ENCODE measurements at places on chromosomes 5 and 9.
A peak's percentile ranks its signal among the peaks of the same experiment; 100 is the strongest.

GRCh38 chr9:81915801-81916505, 12.3 kb upstream of the SPATA31D4 start:
- DNase-seq: no peak

GRCh38 chr9:121365564-121365963, 4.5 kb downstream of the STOM start:
- DNase-seq: no peak

GRCh38 chr5:115666023-115666422, 40.2 kb upstream of the TMED7 start:
- DNase-seq: no peak

DNA sequence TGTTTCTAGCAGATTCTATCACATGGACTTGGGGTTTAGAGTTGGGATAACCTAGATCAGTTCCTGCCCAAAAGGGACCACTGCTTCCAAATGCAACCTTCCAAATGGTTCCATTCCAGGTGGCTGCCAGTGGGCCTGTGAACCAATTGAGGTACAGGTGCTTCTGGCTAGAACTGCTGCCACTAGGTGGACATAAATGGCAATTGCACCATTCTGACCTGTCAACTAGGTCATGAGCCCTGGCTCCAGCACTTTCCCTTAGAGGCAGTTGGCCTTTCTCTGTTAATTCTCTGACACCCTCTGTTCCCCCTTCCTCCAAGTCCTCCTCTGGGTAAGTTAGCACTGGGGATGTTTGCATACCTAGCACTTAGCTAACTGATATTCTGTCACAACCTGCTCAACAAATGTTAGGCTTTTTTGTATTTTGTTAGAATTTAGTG, 16.6 kb upstream of the HEMGN start:
- peak; percentile 74 for DNase-seq

DNA sequence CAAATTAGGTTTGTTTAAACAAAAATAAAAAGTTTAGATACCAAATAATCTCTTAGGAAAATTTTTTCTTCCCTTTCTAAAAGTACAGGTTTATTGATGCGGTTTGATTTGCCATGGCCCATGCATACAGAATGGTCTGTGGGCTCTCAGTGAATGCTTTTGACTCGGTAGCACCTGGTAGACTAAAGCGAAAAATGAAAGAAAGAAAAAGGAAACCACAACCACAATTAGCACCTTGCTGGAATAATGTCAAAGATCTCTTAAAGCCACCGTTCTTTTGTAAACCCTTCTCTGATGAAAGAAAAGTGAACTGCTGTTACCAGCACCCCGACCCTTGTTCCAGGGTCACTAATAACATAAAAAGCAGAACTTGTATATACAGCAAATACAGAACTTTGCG, 157.9 kb downstream of the NFIB start:
- DNase-seq: no peak

DNA sequence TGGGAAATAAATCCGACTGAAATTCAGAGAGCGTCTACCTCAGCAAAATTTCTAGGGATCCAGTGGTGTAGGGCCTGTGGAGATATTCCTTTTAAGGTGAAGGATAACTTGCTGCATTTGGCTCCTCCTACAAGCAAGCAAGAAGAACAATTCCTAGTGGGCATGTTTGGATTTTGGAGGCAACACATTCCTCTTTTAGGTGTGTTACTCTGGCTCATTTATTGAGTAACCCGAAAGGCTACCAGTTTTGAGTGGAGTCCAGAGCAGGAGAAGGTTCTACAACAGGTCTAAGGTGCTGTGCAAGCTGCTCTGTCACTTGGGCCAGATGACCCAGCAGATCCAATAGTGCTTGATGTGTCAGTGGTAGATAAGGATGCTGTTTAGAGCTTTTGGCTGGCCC, 862.4 kb upstream of the CDH9 start:
- DNase-seq: no peak

GRCh38 chr5:174300941-174301761, 255.6 kb downstream of the NSG2 start:
- DNase-seq: no peak

DNA sequence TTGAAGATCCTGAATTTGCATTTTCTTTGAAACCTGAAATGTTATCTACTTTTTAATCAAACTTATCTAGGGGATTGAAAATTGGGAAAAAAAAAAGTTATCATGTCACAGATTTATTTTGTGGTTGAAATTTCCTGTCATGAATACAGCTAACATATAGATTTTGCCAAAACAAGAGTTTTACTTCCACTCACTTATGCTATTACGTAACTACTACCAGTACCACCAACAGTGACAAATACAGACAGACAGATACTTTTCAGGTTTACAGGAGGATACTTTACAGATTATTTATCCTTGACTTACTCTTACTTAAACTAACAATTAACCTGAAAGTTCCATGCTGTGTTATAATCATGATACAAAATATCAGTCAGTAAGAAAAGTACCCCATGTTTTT, 6.8 kb upstream of the MRPS30 start:
- DNase-seq: no peak

DNA sequence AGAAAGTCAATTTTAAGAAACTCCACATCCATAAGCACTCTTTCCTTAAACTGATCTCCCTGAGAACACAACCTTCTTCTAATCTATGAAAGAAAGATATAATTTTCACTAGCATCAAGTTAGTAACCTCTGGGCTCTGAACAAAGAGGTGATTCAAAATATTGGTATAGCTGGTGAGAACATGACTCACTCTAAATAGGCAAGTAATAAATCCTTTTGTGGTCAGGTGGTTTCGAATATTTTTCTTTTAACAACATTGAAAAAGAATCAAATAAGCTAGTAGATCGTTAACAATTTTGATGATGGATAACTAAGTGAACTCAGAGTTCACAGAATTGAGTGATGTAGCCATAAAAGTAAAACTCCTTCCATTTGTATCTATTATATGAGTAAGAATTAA, 150.6 kb upstream of the IQGAP2 start:
- DNase-seq: no peak

- DNase-seq: no peak
Measured at GRCh38 chr9:38278931-38279679, 113.4 kb upstream of the ALDH1B1 start.

DNA sequence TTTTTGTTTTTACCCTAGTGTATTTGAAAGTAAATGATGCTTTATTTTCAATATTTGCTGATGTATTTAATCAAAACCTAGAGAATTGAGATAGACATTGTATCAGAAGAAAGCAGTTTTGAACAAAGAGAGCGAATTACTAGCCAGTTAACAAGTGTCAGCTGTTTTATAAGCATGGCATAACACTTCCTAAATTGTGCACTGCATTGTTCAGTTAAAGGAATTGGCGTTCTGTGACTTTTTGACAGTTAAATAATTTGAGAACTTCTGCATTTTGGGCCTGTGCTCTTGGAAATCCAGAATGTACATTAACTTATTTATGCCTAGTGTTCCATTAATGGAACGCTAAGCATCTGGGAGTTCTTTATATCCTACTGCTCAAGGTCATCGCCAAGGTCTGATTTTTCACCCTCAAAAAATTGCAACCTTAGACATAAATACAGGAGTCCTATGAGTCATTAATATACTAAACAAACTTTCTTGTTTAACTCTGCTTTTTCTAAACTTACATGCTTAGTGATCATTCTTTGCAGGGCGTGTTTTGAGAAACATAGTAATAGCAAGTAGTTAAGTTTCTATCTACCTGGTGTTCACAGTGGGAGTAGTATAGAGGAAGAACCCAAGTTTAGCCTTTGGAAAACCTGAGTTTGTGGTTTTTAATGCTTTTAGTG, 31.1 kb downstream of the RASA1 start:
- no peak for DNase-seq

DNA sequence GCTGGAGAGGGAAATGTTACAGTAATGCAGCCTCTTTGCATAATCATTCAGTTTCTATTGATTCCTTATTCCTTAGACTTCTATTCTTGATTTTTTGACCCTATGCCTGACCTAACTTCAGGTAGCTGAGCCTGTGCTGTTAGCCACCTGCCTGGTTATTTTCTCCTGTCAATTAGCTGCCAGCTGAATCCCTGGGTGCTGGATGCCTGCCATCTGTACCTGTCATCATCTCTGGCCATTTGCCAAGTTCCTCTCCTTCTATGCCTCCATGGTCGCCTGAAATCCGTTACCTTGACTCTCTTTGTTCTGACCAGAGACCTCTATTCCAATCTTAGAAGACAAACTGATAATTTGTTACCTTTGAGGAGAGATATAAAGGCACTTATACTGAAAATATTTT, 178.3 kb downstream of the CAVIN4 start:
- DNase-seq: no peak

- no peak for DNase-seq
Measured at GRCh38 chr5:110038297-110038997, 348.7 kb downstream of the MAN2A1 start.

GRCh38 chr5:156466871-156467270, 139.9 kb downstream of the SGCD start:
- no peak for DNase-seq

GRCh38 chr9:101167490-101168134, 139.1 kb downstream of the PLPPR1 start:
- DNase-seq: no peak

DNA sequence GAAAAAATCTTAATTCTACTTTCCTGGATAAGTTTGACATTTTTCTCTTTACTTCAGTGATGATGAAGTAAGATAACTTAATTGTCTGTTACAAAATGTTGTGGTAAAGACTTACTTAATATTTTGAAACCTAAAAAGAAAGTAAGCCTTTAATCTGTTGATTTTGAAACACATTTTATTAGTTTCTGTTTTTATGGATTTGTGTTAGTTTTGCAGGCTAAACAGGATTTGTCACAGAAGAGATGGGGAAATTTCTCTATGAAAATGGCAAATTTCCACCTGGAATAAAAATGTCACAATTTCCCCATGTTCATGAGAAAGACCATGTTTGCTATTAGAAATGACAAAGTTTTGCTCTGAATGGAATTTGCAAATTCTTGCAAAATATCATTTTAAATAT, 237.1 kb downstream of the RFX3 start:
- DNase-seq: no peak

GRCh38 chr5:178244576-178244975, 12.0 kb upstream of the PHYKPL start:
- DNase-seq: no peak

- no peak for DNase-seq
Measured at GRCh38 chr9:107905308-107906020, 415.9 kb upstream of the KLF4 start.

GRCh38 chr5:176590035-176590717, 19.8 kb downstream of the GPRIN1 start:
- DNase-seq: no peak

GRCh38 chr9:120713257-120714087, 798 bp downstream of the MEGF9 start:
- no peak for DNase-seq

GRCh38 chr9:112884721-112885120, 6.0 kb downstream of the SLC46A2 start:
- DNase-seq: no peak

GRCh38 chr9:133568186-133568585, 33.7 kb downstream of the ADAMTSL2 start:
- no peak for DNase-seq

GRCh38 chr5:155343468-155343867, 329.9 kb downstream of the KIF4B start:
- no peak for DNase-seq

DNA sequence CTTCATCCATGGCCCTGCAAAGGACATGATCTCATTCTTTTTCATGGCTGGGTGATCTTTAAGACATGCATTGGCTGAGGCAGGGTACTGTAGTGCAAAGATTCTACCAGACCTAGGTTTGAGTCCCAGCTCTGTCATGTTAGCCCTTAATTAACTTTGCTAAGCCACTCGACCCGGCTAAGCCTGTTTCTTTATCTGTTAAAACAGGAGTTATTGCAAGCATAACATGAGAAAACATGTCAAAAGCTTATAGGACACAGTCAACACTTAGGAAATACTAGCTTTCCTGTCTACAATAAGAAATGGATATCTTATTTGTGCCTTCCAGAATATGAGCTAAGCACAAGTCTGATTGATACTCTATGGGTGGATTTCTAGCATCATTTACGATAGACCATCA, 92.6 kb downstream of the RASEF start:
- no peak for DNase-seq

- DNase-seq: peak; percentile 16
Measured at GRCh38 chr9:108761655-108762347, 94.0 kb downstream of the ACTL7B start.

DNA sequence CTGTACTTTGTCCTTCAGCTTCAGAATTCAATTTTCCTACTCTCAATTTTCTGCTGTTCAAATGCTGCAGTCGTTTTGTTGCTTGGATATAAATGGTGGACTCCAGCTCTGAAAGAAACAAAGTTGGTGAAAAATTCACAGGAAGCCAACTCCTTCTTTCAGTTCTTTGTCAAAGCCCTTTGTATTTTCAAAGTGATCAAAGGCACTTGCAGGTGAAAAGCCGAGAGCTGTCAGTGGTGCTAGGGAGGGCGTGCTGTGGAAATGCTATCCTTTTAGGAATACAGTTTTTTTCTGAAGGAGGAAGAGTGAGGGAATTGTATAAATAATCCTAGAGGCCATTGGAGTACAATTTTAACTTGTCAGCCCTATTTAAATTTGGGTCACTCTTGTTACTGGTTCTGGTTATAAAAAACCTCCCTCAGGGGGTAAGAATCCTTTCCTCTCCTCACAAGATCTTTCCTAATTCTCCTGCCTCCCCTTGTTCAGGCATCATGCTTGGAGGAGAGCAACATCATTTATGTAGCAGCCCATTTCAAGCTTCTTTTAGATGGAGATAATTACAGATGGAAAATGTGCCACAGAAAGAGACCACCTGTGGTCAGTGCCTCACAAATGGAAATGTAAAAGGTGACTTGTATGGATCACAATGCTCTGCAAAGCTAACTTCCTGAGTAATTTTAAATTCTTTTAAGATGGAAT, 62.5 kb upstream of the GHR start:
- DNase-seq: no peak

DNA sequence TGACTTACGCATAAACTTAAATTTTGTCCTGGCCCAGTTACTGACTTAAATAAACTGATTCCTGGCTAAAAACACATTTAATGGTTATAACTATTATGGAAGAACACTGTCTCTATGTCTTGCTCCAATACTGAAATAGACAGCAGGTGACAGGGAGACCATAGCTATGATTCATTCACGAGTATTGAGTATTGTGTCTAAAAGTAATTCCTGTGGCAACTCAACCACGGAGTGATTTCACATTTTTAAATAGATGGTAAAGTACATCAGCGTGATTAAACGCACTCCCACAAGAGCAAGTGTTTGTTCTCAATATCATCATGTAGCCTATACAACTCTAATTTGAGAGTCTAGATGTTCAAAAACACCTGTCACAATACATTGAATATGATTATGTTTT, 35.9 kb upstream of the PCSK1 start:
- DNase-seq: no peak

GRCh38 chr9:84027201-84027600, 46.6 kb downstream of the RMI1 start:
- no peak for DNase-seq

Measured in CD4-positive, alpha-beta T cell treated with Interleukin-1 beta for 1 hour (primary cell).